A549 treated with DMSO at 1 μM for 4 hours (cell line): ENCODE measurements at places on chromosomes 16 and 17. TPM values are rescaled to one million over a fixed set of nuclear protein-coding genes. Genes with fewer than 3 reads are reported as not detected.

DPEP3 gene
- total RNA-seq = not detected in 5 replicates

SEZ6L2 gene
- total RNA-seq = 20.8 to 24.4 TPM (median 21.7 TPM) in 5 replicates

KCNH4 gene
- 0.31 to 0.60 TPM (median 0.44 TPM) in 5 replicates for total RNA-seq

TTLL6 gene
- 0.50 to 0.60 TPM (median 0.56 TPM) in 5 replicates for total RNA-seq

CTRB1 gene
- not detected in 5 replicates for total RNA-seq

PRDM7 gene
- 0.03 TPM in 1 of 5 replicates, not detected in the others for total RNA-seq

AATF gene
- total RNA-seq = 131 to 146 TPM (median 139 TPM) in 5 replicates

DPEP1 gene
- total RNA-seq = 0.75 to 1.3 TPM (median 0.77 TPM) in 5 replicates
